ENCODE measurements at places on chromosomes 1 and 21.

DNA sequence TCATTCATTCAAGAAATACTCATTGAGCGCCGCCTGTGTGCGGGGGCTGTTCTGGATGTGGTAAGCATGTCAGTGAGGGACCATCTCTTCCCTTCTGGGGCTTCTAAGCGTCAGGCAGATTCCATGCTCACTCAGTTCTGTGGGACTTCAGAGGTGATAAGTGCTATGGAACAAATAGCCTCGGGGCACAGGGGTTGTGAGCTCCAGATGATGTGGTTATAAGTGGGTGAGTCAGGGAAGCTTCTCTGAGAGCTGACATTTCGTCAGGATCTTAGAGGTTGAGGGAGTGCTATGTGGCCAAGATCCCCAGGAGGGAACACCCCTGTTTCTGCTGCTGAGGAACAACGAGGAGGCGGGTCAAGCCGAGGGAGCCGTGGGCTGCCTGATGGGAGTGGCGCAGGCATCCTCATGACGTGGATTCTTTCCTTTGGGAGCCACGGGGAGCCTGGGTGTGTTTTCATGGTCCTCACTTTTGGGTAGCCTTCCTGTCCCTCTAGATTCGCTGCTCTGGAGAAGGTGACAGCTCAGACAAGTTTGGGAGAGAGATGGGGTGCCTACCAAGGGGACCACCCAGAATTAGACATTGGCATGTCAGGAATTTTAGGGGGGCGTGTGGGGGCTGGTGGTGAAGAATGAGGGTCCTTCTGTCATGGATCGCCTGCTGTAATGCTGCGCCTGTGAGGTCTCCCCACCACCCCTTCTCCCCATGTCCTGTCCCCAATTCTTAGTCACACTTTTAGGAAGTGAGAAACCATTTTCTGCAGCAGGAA, 38.5 kb downstream of the HUNK start:
- DNase-seq, result peak; percentile 88

DNA sequence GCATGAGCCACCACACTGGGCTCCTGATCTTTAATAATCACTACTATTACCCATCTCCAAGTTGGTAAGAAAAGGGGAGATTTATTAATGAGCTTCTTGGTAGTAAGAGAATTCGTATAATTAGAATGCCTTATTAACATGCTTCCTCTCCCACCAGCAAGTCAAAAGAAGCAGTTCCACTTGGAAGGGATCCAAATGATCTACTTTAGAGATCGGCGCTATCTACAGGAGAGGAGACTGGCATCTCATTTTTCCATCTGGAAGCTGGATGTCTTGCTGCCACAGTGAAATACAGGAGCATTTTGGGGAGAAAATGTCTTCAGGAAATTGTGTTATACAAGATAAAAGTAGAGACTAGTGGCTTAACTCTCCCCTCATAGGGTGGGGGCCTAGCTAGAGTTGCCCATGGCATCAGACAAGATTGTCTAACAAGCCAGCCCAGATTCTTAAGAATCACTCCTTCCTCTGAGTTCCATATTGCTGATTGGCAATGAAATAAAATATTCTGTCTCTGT, 33.6 kb upstream of the CAMSAP2 start:
- no peak for DNase-seq

DNA sequence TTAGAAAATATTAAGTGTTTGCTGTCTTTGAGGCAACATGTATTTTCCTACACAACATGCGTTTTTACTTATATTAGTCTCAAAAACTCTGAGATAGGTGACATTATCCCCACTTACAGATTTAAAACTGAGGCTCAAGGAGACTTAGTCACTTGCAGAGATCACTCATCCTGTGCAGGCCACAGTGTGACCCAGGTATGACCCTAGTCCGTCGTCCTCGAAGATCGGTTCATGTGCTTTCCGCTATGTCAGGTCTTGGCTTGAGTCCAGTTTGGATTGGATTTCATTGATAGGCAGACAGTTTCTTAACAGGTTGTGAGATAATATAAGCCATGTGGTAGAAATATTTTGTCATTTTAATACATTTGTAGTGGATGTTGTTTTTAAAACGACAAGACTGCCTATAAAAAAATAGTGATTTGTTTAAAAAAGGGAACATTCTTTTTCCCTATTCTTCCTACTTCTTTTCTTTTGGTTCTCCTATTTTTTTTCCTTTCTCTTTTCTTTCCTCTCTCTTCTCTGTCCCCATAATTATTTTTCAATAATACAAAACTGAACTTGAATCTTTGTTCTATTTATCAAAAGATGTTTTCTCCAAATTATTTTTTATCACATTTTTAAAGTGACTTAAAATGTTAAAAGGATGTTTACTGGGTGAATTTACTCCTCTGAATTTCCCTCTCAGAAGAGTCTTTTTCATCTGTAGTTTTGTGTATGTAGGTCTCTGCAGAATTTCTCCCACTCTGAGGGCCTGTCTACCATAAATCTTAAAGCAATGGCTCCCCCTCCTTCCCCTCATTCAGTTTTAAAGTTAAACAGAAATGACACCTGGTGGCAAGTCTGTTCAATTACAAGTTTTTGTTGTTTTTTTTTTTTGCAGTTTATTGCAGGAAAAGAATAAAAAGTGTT, 81.8 kb downstream of the PHTF1 start:
- peak; percentile 22 for DNase-seq

DNA sequence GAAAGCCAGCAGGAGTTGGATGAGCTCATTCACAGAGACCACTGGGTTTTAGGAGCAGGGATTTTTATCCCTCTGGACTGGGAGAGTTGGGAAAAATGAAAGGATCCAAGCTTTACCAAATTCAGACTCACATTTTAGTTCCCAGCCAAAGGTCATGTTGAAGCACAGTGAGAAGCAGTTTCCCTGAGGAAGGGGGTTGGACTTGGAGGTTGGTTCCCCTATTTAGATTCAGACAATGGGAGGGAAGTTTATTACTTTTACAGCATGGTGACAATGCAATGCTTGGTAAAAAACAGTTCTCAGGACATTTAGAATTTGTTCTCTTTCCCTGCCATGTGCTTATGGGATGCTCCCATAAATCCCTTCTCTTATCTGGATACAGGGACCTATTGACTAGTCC, 57.3 kb upstream of the ZNF648 start:
- no peak for DNase-seq

DNA sequence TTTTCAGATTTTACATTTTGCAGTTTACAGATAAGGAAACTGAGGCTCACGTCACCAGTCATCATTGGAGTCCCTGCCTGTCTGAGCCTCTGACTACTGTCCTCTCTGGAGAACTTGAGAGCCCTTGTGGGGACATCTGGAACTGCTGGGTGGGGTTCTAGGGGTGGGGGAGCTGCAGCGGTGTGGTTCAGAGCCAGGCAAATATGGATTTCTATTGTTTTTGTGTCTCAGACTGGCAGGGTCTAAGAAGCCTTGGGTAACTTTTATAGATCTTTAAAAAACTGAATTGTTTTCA, 46.9 kb downstream of the IER5 start:
- no peak for DNase-seq

Measured in H4 (cell line).